NCI-H2081 (cell line): ENCODE measurements at places on chromosomes 2 and 18.

DNA sequence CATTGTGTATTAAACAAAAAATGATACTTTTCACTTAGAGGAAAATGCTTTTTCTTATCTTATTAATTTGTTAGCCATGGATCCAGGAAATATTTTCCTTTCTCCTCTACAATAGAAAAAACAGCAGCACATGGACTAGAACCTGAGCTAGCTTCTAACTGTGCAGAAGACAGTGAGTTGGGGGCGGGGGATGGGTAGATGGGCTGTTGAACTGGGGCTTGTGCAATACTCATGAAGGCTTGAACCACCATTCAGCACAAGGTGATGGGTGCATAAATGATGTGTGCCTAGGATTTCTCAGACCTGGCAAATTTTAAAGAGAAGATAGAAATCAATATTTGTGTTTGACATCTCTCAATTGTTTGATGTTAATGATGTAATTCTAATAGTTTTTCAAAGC, 42.0 kb downstream of the COL5A2 start:
- DNase-seq, result no peak

DNA sequence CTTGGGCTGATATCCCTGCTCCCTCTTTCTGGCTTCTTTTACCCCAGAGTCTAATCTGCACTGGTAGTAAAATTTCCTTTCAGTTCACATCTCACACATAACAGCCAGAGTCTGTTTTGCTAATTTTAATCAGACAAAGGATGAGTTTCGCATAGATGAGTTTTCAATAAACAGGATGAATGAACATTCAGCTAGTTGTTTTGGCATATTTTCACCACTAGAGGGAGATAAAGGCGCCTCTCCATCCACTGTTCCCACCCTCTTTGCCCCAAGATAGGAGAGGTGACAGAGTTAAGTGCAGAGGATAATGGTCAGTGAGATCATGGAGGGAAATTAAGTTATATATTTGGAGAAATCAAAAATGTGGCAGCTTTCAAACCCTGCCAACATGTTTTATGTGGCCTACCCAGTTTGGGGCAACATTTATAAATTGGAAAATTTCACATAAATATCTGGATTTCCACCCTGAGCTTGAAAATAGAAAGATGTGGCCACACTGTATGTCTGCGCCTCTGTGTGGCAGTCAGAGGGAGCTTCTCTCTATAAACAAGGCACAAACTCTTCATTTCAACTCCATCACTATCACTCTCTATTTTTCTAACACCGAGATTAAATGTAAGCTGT, 48.5 kb upstream of the DTNA start:
- peak; percentile 43 for DNase-seq

- DNase-seq, result no peak
Measured at GRCh38 chr18:25594351-25594750, 242.4 kb upstream of the ZNF521 start.

- DNase-seq, result no peak
Measured at GRCh38 chr18:48519431-48520100, 19.3 kb upstream of the CTIF start.

DNA sequence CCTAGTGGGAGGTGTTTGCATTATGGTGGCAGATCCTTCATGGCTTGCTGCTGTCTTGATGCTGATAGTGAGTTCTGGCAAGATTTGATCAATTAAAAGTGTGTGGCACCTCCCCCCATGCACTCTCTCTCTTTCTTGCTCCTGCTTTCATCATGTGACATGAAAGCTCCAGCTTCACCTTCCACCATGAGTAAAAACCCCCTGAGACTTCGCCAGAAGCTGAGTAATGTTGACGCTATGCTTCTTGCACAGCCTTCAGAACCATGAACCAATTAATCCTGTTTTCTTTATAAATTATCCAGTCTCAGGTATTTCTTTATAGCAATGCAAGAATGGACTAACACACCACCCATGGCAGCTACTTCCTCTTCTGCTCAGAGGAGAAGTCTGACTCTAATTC, 2181.4 kb upstream of the PIK3C3 start:
- no peak for DNase-seq

DNA sequence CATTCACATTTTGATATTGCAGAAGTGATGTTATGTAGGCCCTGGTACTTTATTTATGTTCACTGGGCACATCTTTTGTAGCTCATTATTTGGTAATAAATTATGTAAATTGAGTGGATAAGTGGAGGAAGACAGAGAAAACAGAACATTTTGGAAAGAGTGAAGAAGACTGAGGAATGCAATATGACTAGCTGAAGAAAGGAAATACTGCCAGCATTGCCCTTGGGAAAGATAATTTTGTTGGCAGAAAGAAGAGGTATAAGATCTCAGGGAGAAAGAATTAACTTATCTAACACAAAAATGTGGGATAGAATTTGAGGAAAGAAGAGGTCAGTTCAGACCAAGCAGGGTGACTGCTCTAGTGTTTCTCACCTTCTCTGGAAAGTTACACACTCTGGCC, 118.8 kb downstream of the TTC27 start:
- no peak for DNase-seq

DNA sequence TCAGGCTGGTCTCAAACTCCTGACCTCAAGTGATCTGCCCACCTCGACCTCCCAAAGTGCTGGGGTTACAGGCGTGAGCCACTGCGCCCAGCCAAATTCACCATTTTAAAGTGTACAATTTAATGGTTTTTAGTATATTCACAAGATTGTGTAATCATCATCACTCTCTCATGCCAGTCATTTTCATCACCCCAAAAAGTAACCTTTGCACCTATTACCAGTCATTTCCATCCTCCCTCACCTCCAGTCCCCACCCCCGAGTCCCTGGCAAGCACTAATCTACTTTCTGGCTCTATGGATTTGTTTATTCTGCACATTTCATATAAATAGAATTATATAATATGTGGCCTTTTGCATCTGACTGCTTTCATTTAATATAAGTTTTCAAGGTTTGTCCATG, 10.8 kb downstream of the PCBP1 start:
- no peak for DNase-seq

GRCh38 chr2:173064151-173064805, 11.4 kb upstream of the MAP3K20 start:
- DNase-seq, result no peak

DNA sequence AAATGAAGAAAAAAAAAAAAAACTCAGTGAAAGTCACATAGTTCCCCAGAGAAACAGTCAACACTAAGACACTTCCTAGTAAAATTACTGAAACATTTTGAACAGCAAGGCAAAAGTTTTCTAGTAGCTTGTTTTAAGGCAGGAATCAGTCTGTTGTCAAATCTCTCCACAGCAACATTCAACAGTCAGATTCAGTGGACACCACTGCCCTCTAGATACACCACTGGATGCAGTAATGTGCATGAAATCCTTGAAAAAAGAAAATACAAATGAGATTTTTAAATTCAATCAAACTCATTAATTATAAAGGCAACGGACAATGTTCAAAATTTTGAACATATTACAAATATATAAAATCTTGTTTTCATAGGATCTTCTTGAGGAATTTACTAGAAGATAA, 46.4 kb downstream of the GRB14 start:
- DNase-seq, result no peak

GRCh38 chr18:56224669-56225561, 413.5 kb downstream of the TXNL1 start:
- DNase-seq, result no peak

DNA sequence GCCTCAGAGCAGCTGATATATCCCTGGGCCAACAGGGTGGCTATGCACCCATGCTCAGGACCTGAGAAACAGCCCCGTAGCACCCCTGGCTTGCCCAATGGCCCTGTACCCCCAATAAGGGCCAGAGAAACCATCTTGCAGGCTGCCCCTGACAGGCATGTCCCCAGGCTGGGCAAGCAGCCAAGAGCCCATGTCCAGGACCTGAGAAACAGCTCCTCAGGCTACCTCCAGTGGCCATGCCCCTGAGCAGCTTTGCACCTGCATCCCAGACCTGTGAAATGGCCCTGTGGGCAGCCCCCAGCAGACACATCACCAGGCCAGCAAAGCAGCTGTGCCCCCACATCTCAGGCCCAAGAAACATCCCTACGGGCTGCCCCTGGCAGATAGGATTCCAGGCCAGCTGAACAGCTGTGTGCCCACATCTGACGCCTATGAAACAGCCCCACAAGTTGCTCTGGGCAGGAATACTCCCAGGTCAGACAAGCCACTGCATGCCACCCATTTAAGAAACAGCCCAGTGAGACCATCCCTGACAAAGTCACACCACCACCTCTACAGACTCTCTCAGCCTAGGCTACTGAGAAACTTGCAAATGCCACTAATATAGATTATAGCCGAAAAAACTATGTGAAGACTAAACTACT, 84.1 kb downstream of the TMEM237 start:
- DNase-seq, result no peak

- no peak for DNase-seq
Measured at GRCh38 chr2:241959751-241960269, 90.3 kb downstream of the RTP5 start.

GRCh38 chr2:147659051-147659450, 185.8 kb upstream of the ACVR2A start:
- DNase-seq, result no peak

DNA sequence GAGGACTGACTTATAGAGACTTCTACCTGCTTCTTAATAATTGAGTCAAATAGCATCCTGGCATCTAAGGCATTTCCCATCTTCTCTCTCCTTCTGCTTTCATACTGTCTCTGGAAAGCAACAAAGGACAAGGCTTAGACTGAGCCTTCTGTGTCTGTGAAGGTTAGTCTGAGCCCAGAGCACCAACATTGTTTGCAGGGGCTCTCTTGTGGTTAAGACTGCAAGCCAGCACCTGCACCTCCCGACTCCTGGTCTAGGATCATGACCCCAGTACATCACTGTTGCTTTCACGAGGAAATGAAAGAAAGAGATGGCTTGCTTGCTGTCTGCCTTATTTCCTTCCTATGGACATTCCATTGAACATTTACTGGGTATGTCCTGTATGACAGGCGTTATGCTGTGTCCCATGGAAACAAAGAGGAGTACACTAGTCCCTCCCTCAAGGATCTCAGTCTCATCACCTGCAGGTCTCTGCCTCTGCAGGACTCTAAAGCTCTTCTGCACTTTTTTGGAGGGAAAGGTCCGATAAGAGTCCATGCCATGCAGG, 315.8 kb upstream of the EPAS1 start:
- no peak for DNase-seq

GRCh38 chr2:25551316-25551715, 122.1 kb downstream of the DTNB start:
- no peak for DNase-seq

- DNase-seq, result no peak
Measured at GRCh38 chr2:239789711-239790110, 235.4 kb downstream of the NDUFA10 start.

DNA sequence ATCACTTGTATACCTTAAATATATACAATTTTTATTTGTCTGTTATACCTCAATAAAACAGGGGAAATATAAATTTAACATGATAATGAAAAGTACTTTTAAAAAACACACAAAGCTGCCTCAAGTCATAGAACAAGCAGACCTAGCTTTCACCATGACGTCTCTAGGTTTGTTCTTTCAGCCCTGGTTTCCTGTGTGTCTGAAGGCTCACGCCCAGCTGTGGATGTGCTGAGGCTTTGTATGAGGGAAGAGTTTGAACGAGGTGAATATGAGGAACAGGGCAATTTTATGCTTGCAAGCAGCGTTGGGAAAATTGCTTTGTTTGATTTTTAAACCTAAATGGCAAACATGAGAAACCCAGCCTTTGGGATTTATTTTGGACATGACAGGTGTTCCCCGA, 15.3 kb downstream of the SH3RF3 start:
- no peak for DNase-seq

- no peak for DNase-seq
Measured at GRCh38 chr2:28991460-28991859, 10.4 kb downstream of the TOGARAM2 start.

GRCh38 chr2:230942920-230943896, 18.2 kb upstream of the GPR55 start:
- DNase-seq, result no peak

DNA sequence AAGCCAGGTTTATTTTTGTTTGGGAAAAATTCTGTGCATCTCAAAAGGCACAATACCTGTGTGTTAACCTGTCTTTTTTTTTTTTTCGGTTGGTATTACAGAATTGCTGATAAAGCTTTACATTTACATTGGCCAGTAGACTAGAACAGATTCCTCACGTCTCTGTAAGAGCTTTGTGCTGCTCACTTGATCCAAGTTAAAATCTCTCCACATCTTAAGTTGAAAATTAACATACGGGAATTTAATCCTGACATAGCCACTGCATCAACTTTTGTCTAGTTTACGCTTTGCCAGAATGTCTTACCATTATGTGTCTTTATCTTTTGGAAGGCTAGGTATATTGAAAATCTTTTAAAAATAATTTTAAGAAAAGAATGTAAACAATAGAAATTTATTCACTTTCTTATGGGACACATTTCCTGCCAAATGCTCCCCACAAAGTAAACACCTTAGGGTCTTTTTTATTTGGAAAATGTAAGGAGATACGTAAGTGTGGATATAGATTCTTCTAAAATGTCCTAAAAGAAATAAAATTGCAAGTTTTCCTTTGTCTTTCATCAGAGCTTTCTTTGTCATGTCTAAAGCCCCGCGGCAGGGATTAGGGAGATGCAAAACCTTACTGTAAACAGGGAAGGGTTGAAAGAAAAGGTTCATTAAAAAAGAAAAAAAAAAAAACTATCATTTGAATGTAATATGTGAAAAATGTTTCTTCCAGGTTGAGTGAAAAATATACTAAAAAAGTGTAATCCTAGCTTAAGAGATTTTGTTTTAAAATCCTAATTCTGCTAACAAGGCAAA, 912.8 kb downstream of the NRXN1 start:
- DNase-seq, result no peak

GRCh38 chr2:60476206-60476954, 77.1 kb downstream of the BCL11A start:
- DNase-seq, result no peak

DNA sequence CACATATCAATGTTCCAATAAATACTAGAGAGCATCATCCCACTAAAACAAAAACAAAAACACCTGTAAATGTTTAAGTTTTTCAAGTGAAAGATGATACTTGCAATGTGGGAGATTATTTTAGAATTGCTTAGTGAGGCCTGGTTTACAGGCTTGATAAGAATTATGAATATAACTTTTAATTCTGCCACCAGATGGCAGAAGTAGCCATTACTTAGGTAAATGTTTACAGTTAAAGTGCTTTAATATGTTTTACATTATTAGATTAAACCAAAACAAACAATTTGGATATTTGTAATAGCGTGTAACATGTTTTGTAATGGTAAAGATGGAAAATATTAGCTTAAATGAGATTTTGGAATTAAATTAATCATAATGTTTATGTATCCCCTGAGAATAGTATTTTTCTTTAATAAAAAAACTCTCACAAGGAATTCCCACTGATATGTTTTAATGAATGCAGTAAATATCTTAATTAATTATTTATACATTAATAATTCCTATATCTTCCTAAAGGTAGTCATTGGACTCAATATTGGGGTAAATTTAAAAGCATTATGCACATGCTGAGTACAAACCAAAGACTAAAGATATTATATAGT, 522.0 kb downstream of the SPAG16 start:
- DNase-seq, result peak; percentile 16

GRCh38 chr18:49001111-49001510, 50.3 kb upstream of the SMAD7 start:
- DNase-seq, result no peak
